Central memory CD4-positive, alpha-beta T cell (primary cell): ENCODE measurements at places on chromosomes 1 and 21.

- DNase-seq: no peak
Measured at GRCh38 chr1:222979561-222979960, 163.5 kb downstream of the TLR5 start.

- DNase-seq: no peak
Measured at GRCh38 chr1:180571060-180571831, 12.5 kb downstream of the OVAAL start.

DNA sequence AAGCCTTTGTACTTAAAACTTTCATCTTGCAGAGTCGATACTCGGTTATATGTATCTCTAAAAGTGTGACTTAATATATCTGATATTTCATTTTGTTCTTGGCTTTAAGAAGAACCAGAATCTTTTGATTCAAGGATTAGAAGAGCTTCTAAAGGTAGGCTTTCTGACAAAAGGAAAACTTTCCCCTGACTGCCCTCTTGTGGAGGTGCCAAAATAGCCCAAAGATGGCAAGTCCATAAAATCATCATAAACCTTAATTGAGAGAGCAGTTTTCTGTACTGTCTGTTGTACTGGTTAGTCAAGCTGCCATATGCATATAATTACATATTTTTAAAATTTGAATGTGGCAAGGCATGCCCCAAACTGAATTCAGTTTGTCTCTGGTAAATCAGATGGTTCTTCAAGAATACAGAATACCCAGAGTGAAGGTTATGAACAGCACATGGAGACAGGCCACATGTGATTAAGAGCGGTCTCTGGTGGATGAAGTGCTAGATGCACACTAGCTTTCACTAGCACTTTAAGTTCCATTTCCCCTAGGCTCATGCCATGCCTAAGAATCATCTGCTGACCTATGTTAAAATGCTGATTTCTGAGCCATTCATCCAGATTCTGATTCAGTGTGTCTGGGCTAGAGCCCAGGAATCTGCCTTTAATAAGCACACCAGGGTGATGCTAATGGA, 27.7 kb upstream of the ELAVL4 start:
- no peak for DNase-seq

DNA sequence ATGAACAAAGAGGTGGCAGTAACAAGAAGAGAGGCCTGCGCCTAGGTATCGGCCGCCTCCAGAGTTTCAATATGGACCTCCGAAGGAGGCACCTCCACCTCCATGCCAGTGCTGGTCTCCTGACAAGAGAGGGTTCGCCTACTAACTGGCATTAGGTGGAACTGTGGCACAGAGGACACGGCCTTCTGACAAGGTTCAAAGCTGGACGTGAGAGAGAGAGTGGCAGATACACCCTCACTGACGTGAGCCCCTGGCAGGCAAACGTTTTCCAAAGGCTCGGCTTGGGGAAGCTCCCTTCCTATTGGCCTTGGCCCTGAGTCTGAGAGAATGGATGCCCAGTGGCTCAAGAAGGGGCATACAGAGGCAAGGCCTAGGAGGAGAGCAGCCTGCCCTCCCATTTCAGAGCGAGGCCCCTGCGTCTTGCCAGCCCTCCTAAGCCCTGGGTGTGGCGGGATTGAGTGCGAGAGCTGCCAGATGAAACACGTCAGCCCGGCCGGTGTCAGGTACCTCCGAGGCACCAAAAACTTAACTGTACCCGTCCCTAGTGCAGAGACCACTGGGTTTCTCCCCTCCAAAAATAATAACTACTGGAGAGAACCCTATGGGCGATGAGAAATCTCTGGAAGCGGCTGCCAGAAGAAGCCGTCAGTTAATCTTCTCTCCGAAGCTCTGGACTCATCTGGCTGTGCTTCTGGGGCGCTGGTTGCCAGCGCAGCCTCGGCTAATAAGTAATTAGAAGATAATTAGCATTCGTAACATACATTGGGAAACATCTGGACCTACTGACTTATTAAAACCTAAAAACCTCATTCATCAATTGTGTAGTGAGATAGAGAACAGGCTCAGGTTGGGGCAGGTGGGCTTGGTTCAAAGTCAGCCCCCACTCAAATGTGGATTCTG, 283.6 kb downstream of the NPHP4 start:
- no peak for DNase-seq

GRCh38 chr1:43267291-43267805, 2.4 kb upstream of the TMEM125 start:
- no peak for DNase-seq

- no peak for DNase-seq
Measured at GRCh38 chr1:27652111-27652864, 17.3 kb upstream of the FGR start.

DNA sequence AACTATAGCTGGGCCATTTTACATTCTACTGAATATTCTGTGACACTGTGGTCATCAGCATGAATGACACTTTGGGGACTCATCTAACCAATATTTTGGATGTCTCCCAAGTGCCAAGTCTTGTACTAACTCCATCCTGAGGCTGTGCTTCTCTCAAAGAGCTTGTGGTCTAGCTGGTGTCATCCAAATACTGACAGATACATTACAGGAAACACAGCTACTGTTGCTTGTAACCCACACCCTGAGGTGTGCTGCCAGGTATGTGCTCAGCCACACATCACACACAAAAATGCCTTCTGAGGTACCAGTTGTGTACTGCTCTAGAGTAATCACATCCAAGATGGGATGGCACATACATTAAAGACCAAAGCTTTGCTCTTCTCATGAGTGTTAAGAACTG, 81.6 kb downstream of the ST6GALNAC5 start:
- no peak for DNase-seq

GRCh38 chr1:2983319-2983705, 38.0 kb upstream of the ACTRT2 start:
- DNase-seq: no peak

GRCh38 chr1:168439456-168440375, 104.1 kb downstream of the XCL2 start:
- DNase-seq: peak; percentile 75

DNA sequence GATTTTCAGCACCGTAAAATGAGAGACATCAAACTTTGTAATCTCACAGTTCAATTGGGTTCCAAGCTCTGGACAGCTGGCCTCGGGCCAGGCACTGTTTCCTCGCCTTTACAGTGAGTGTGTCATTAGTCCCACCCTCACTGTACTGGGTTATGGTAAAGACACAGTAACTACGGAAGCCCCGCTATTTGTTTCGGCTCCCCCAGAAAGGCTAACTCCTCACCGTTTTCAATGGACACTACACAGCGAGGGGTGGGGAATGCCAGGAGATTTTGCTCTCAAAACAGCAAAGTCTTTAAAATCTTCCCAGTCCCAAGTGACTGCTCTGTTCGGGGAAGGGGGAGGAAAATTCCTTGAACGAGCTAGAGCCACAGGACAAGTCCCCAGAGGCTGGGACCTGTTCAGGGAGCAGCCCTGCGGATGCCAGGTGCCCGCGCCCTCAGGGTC, 757 bp upstream of the SPSB1 start:
- DNase-seq: no peak

- no peak for DNase-seq
Measured at GRCh38 chr1:233828480-233828879, 76.0 kb upstream of the SLC35F3 start.

DNA sequence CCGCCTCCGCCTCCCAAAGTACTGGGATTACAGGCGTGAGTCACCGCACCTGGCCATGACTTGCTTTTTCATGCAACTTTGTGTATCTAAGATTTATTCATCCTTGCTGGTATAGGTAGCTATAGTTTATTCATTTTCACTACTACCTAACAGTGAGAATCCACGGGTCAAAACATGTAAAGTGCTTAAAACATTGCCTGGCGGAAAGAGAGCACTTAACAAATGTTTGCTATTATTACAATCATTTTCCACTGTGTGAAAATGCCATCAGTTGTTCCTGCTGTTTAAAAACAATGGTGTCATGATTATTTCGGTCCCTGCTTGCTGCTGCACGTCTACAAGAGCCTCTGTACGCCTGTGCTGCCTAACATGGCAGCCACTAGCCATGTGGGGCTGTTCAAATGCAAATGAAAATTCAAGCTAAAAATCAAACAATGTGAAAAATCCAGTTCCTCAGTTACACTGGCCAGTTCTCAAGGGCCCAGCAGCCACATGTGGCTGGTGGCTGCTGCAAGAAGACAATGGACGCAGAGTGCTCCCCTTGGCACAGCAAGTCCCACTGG, 65.1 kb downstream of the CLSTN1 start:
- no peak for DNase-seq

GRCh38 chr21:36261459-36261858, 58.5 kb upstream of the MORC3 start:
- DNase-seq: no peak

- DNase-seq: no peak
Measured at GRCh38 chr1:35220976-35221375, 28.0 kb upstream of the SFPQ start.

GRCh38 chr1:31366796-31367195, 6.1 kb downstream of the FABP3 start:
- no peak for DNase-seq

- no peak for DNase-seq
Measured at GRCh38 chr1:194846488-194846887, 1660.1 kb upstream of the B3GALT2 start.

DNA sequence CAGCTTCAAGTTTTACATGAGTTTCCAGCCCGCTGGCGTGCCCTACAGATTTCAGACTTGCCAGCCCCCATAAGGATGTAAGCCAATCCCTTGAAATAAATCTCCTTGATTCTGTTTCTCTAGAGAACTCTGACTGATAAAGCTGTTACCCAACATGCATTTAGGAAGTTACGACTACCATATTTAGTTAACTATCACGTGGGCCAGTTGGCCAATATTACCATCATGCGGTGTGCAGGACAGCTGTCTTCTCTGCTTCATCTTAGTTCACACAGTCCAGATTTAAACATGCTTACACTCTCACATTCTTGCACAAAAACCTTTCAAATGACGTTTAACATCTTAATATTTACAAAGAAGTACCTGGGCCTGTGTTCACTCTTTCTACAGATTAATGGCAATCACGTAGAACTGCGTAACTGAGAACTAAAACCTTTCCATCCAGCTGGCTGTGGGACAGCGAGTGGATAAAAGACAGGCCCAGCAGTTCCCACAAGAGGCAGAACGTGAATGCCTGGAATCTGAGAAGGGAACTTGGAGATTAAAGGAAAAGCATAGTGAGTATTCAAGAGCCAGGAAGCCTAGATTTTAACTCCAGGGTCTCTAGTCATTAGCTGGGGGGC, 20.8 kb downstream of the FAM177B start:
- DNase-seq: no peak

GRCh38 chr1:53410701-53411100, 48.5 kb upstream of the DMRTB1 start:
- no peak for DNase-seq

GRCh38 chr1:112508278-112509004, at the start of gene WNT2B:
Gene WNT2B (plus strand): TSS chr1:112508965. CDS start chr1:112509263, 298 bp downstream.
- DNase-seq: peak; percentile 59

- DNase-seq: no peak
Measured at GRCh38 chr21:41360072-41360821, 1.6 kb upstream of the MX2 start.

DNA sequence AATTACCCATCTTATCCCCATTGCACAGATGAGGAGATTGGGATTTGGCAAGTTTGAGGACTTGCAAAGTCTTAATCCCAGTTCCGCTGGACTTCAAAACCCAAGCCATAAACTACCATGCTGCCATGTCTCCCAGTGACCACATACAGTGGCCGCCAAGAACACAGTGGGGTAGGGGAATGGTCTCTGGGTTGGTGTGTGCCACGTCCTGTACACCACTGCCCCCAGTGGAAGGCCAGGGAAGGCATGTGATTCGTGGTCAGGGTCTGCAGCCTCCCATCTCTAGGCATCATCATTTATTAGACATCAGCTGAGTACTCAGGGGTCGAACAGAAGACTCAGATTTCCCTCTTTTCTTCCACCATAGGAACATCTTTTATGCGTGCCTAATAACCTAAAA, 76.0 kb downstream of the MAN1C1 start:
- no peak for DNase-seq

DNA sequence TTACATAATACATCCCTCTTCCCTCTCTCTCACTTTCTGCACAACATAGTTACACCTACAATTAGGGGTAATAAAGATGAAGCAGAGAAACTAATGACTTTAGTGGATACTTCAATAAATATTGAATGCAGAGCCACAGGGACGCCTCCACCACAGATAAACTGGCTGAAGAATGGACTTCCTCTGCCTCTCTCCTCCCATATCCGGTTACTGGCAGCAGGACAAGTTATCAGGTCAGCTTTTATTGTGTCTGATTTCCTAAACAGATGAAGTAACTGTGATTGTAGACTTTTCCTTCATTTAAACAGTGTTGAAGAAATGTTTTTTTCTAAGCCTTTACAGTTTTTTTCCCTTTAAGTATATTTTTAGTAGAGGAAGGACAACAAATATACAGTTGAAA, 281.6 kb downstream of the TPR start:
- DNase-seq: no peak

DNA sequence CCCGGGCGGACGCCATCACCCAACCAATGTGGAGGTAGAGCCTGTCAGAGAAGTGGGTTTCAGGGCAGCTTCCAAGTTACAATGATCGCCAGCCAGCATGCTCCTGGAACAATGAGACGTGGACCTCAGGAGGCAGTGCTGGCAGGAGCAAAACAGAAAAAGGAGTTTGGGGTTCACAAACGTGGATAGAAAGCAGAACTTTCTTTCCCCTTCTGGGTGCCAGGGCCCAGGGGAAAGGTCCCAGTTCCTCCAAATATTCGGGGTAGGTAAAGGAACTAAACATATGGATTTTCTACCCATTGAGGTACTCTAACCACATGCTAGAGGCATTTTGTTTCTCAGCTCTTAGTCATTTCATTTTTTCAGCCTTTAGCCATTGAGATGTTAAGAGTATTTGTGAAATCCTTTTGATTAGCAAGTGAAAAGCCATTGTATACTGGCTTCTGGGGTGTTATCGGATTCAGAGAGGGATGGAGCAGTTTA, 488.4 kb upstream of the ADGRL2 start:
- no peak for DNase-seq

GRCh38 chr1:30877205-30877912, 31.2 kb downstream of the SDC3 start:
- DNase-seq: no peak

DNA sequence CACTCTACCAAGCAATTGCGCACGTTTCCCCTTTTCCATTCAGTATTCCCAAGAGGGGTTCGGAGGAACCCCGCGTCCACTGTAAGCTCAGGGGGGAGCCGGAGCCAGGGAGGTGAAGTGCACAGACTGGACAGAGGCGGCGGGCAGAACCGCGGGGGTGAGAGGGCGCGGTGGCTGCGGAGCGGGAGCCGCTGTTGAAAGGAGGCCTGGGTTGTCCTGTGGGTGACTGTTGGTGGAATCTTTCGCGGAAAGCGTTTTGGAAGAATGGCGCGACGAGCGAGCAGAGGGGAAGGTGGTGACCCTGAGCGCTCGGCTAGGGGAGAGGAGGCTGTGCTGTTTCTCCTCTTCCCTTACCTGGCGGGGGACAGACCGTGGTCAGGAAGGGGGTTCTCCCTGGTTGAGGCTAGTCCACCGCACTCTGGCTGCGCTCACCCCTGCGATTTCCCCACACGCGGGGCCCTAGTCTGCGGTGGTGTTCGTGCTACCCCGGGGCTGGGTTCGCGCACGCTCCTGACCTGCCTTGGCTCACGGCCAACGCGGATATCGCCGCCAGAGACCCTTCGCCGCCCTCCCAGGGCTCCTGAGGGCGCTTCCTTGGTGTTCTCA, 92.8 kb downstream of the PRKAB2 start:
- peak; percentile 13 for DNase-seq
